Activated CD4-positive, CD25-positive, alpha-beta regulatory T cell treated with anti-CD3 and anti-CD28 coated beads, Interleukin-2, amount 50 U/mL, for 16 hours (primary cell): ENCODE measurements at places on chromosomes 12 and 14.

DNA sequence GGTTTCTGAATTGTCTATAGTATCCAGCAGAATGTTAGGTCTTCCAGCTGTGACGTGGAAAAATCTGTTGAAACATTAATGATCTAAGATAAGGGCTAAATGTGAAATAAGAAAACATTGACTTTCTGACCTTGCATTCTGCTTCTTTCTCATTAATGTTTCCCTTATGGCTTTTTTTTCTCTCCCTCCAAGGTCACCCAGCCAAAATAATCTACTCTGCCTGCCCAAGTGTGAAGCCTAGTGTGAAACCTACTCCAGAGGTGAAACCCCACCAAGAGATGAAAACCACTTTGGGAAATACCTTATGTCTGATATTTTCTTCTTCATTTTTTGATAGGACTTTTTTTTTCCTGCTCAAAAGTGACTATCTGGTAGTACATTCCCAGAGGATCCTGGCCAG, 108.0 kb downstream of the SSPN start:
- no peak for DNase-seq

DNA sequence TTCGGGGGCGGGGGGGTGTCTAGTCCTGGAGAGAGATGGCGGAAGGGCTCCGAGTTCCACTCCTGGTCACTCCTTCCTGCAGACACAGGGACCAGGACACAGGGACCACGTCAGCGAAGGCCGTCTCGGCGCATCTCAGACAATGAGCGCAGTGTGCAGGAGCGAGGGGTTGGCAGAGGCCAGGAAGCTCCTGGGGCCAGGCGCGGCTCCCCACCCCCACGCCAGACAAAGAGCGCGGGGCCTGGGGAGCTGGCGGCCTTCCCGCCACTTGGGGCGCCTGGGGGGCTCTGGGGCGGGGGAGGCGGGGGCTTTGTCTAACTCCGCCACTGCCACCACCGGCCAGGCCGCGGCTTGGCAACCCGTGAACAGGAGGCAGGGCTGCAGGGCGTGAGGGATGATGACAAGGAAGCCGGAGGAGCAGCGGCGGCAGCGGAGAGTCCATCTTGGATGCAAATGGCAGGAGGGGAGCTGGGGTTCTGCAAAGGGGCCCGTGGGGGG, 2.2 kb downstream of the CDK2AP1 start:
- no peak for DNase-seq

DNA sequence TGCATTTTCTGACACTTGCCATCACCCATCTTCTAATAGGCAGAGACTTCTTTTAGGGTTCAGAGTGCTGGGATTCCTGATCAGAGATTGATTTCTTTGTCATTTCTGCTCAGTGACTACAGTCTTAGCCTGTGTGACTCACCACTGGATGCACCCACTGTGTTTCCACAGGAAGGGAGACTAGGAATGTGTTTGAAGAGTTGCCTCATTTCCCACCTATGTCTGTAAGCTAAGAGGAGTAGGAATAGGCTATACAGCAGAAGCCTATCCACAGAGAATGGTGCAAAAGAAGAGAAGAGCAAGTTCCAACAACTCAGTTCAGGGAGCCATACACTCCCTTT, 60.2 kb upstream of the ACTN1 start:
- no peak for DNase-seq

- no peak for DNase-seq
Measured at GRCh38 chr14:93716746-93717667, 71.3 kb downstream of the PRIMA1 start.

- DNase-seq = no peak
Measured at GRCh38 chr12:122813310-122813713, 21.9 kb upstream of the HIP1R start.

GRCh38 chr12:69337311-69338090, 10.7 kb upstream of the LYZ start:
- no peak for DNase-seq
